T-helper 9 cell (primary cell): ENCODE measurements at places on chromosomes 11 and 22.

DNA sequence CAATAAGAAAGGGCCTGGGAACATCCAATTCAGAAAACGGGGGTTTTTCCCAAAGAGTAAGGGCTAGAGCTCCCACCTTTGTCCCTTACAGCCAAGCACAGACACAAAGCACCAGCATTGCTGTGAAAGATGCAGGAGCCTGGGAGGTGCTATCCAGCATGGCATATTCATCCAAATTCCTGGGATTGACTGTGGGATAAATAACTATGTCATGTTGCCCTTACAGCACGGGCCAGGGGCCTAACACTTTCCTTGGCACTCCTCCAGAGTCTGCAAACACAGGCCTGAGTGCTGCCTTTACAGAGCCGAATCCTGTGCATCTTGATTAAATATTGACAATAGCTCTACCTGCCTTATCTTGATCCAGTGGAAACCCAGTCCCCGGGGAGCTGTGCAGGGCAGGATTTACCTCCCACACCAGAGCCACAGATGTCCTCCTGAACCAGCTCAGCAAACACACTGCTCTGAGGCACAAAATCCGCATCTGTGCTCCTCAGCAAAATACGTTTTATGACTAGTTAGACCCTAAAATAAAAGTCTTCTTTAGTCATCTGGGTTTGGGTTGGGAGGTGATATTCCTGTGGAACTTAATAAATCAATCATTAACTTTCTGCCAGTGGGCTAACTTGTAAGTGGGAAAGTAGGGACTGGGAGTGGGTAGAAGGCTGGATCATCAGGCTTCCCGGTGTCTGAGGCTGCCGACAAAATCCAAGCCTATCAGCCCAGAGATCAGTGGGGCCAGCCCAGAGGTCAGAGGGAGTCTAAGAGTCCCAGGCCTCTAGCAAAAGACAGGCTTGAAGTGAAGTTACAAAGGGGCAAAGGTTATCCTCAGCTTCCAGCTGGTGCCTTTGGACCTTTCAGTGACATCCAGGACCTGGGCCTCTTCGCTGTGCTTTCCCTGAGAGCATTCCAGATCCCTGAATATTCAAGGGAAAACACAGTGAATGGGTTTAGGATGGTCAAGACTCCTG lies 36.5 kb downstream of the POU2AF3 start:
- no peak for DNase-seq

- no peak for DNase-seq
Measured at GRCh38 chr11:68565768-68566167, 105.2 kb downstream of the PPP6R3 start.

GRCh38 chr11:133024301-133024700 lies 508.0 kb downstream of the OPCML start:
- no peak for DNase-seq

GRCh38 chr22:17810570-17811116 lies 36.4 kb upstream of the BID start:
- no peak for DNase-seq

GRCh38 chr22:43257961-43258360 lies 71.0 kb upstream of the TTLL12 start:
- no peak for DNase-seq

DNA sequence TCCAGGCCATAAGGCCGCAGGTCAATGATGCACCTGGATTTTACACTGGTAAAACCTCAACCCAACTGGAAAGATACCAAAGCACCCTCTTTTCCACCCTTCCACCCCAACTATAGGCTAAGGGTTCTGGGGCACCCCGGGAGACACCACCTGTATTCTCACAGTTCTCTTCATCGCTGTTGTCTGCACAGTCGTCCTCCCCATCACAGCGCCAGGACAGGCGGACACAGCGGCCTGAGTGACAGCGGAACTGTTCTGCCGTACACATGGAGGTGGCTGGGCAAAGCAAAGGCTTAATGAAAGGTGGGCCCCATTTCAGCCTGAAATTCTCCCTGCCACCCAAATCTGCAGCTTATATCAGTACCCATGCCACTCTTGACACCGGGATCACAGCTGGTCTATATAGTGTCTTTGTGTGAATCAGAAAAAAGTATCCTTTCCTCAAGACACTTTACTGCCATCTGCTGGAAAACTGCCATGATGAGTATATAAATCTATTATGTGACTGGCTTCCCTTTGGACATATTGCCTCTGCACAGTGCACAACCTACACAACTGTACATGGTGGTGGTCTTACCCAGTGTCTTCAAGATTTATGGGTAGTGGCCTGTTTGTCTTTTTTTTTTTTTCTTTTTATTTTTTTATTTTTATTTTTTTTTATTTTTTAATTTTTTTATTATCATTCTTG lies 21.5 kb downstream of the LRP4 start:
- no peak for DNase-seq

DNA sequence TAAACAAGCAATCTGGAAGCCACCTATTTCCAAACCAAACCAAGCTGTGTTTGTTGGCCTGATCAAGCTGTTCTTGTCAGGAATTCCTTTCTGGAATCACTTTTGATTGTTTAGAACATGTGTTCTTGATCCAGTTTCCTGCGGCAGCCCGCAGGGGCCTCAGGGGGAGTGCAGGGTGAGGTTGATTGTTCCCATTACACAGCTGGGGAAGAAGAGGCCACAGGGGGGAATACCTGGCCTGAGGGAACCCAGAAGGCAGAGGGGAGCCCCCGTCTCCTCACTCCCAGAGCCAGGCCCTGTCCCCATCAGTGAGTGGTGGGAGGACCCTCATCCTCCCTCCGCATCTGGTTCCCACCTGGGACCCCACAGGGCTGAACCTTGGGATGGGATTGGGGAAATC lies 4.2 kb downstream of the MRGPRD start:
- no peak for DNase-seq

- no peak for DNase-seq
Measured at GRCh38 chr22:33563220-33563964, 356.9 kb downstream of the LARGE1 start.

- DNase-seq, result no peak
Measured at GRCh38 chr22:39448205-39449054, 8.4 kb upstream of the MGAT3 start.

GRCh38 chr11:118961189-118961588 lies 5.1 kb downstream of the UPK2 start:
- no peak for DNase-seq

- no peak for DNase-seq
Measured at GRCh38 chr11:72739240-72740059, 12.8 kb downstream of the ARAP1 start.

- no peak for DNase-seq
Measured at GRCh38 chr11:133814588-133815100, 30.7 kb downstream of the SPATA19 start.
